Left renal pelvis (tissue), 4 donors: ENCODE measurements at places on chromosomes 11 and 22. TPM values are rescaled to one million over a fixed set of nuclear protein-coding genes. Genes with fewer than 3 reads are reported as not detected.

SMC1B gene
- polyA plus RNA-seq: 0.14 TPM

GRCh38 chr11:116777056-116777455 lies 4.3 kb upstream of the BUD13 start:
- DNase-seq: no peak

DNA sequence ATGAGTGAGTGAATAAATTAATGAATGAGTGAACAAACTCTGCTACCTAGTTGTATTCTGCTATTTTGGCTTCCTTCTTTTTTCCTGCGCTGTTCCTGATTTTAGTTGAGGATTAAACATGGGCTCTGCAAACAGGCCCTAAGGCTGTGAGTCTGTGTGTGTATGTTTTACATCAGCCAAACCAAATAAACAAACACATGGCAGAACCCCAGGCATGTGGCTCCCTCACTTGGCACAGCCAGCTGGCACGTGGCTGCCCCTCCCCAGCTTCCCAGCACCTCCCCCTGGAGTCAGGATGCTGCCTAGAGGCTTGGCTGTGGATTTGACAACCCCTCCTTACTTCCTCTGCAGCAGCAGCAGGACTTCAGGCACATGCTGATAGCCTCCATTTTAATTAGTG lies 593.2 kb downstream of the INSC start:
- DNase-seq: no peak

GRCh38 chr11:45057938-45058646 lies 88.3 kb upstream of the PRDM11 start:
- no peak for DNase-seq

GRCh38 chr11:7570938-7571521 lies 57.2 kb downstream of the PPFIBP2 start:
- DNase-seq: no peak

GRCh38 chr11:9990221-9990973 lies 303.6 kb downstream of the SBF2 start:
- no peak for DNase-seq

- no peak for DNase-seq
Measured at GRCh38 chr11:83299681-83300080, 13.5 kb upstream of the CCDC90B start.

- no peak for DNase-seq
Measured at GRCh38 chr22:27726686-27727449, 74.7 kb downstream of the MN1 start.

SCO2 gene
- 0.83 TPM for polyA plus RNA-seq

- no peak for DNase-seq
Measured at GRCh38 chr11:84719935-84720577, 907.1 kb downstream of the DLG2 start.

PRRG4 gene
- polyA plus RNA-seq: 0.45 TPM

ZNF215 gene
- polyA plus RNA-seq: 3.8 TPM

GRCh38 chr22:41380993-41381328 lies 781 bp upstream of the TEF start:
- DNase-seq: peak; percentile 59

GRCh38 chr11:4891996-4892640 lies 10.4 kb downstream of the OR51T1 start:
- no peak for DNase-seq

DNA sequence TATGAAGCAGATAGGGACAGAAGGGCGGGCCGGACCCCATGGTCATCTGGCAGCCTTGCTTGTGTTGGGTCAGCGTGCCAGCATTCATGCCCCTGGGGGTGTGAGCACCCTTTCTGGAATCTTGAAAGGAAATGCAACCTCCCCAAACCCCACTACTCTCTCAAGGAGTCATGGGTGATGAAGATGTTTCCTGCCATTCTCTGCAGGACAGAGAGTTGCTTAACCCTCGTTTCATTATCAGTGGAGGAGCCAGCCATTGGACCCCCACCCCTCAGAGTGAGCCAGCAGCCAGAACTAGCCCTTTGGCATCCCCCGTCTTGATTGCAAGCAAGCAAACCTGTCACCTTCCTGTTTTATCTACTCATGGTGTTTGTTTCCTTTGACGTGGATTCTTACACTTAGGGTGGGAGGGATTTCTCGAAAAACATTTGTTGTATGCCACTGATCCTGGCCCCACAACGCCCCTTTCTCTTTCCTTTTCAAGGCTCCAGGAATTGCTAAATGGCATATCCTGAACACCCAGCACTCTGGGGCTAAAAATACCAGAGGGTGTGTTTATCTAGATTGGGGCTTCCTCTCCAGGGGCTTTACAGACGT lies 258.3 kb downstream of the ETS1 start:
- no peak for DNase-seq

DNA sequence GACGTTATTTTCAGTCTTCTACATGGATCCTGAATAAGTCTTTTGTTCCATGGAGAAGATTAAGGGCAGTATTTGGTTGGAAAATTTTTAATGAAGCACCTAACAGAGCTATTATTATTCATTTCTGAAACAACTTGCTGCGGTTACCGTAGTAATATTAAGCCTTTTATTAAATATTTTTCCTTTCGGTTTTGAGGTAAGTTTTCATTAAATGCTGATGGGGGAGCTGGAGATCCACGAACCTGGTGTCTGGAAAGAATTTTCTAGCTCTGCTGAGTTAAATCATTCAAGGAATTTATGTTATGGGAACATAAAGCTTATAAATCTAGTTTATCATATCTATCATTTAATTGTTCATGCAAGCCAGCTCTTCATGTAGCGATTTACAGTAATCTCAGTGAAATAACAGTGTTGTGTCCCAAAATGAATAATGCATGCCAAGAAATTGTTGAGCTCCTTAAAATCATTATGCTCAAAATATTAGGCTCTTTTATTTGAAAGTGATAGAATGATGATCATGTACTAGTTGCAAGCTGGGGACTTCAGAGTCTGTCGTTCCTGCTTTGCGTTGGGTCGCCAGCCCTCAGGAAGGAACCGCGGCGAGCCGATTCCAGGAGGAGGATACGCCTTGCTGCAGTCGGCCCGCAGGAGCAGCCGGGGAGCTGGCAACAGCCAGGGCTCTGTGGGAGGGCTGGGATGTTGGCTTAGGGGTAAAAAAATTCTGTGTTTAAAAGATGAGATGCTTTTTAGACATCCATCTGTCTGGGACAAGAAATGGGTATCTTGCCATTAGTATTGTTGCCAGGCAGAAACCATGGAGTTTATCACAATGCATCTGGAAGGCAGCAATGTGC lies 83.1 kb downstream of the TBC1D22A start:
- no peak for DNase-seq

SCARF2 gene
- 25.6 TPM for polyA plus RNA-seq

DNA sequence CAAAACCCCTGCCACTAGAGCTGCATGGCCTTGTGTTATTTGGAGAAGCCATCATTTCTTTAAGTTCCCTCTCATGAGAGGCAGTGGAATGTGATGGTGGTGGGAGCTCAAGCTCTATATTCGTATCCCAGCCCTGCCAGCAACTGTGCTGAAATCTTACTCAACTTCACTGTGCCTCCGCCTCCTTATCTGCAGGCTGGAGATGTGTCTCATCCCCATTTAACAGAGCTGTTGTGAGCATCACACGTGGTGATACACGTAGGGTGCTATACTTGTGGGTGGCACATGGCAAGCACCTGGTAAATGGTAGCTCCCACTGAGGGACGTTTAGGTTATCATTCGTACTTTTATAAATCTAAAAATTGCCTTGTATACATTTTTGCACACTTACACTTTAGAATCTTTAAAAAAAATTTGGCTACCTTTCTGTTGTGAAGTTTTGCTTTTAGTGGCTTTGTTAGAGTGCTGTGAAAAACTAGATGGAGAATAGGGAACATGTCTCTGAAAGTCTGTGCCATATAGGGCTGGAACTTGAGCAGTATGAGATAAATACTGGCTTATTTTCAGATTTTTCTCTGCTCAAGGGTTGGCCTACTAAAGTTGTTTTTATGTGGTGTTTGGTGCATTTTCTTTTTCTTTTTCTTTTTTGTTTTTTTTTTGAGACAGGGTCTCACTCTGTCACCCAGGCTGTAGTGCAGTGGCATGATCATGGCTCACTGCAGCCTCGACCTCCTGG lies 23.2 kb downstream of the TNRC6B start:
- no peak for DNase-seq

- no peak for DNase-seq
Measured at GRCh38 chr11:117356126-117356890, 28.7 kb downstream of the CEP164 start.

- DNase-seq: peak; percentile 22
Measured at GRCh38 chr11:127454856-127455255, 454.3 kb upstream of the KIRREL3 start.

DNA sequence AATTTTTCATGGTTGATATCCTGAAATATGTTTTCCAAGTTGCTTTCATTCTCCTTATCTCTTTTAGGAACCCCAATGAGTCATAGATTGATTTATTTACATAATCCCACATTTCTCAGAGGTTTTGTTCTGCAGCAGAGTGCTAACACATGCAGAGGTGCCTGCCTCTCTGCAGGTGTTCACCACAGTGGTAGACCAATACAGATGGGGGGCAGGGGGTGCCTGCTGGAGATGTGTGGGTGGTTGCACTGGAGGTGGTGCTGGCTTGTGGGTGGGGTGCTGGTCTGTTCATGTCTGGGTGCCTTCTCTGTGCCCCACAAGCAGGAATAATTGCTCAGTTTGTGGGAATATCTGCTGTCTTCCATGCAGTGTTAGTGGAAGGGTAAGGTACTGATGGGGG lies 131.1 kb downstream of the JRKL start:
- no peak for DNase-seq

DNA sequence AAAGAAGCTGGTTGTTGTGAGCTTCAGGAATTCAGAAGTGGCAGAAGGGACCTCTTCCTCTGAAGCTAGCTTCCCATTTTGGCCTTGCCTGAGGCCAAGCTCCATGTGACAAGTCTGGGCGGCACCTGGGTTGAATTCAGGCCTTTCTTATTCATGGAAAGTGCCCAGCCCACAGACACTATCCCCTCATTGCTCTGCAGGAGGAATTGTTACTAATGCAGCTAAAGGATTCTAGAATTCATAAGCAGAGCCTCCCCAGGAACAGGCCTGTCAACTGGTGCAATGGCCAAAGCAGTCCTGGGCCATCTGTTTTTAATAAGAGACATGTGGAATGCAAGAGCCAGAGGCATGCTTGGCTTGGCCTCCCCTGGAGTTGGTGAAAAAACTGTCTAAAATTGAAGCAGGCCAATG lies 71.4 kb downstream of the SLC1A2 start:
- DNase-seq: no peak

GRCh38 chr11:67022961-67023956 lies at the start of gene SYT12:
Gene SYT12 (plus strand): TSS chr11:67023134. CDS start chr11:67030145, 7,011 bp downstream.
- DNase-seq: no peak

TRIM51 gene
- polyA plus RNA-seq: not detected

DNA sequence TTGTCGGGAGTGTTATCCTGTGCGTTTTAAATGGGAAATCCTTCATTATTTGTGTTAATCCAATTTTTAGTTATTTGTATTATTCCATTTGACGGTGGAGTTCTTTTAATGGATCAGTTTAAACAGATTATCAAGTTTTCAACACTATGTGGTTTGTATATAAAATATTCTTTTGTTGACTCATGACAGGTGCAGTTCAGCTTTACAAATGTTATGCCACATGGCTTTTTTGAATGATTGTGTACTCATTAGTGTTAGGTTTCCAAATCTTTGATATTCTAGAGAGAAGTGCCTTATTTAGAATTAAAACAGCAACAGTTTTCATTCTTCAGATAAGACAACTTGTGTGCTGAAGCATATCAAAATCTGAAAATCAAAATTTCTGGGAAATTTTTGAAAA lies 2.4 kb downstream of the JAM3 start:
- DNase-seq: no peak

GRCh38 chr11:863023-863909 lies 20.6 kb downstream of the TSPAN4 start:
- no peak for DNase-seq

AMPD3 gene
- polyA plus RNA-seq: 6.4 TPM

- no peak for DNase-seq
Measured at GRCh38 chr11:126948563-126948962, 52.0 kb downstream of the KIRREL3 start.

GRCh38 chr11:8758619-8759169 lies 76.1 kb downstream of the RPL27A start:
- no peak for DNase-seq

DNA sequence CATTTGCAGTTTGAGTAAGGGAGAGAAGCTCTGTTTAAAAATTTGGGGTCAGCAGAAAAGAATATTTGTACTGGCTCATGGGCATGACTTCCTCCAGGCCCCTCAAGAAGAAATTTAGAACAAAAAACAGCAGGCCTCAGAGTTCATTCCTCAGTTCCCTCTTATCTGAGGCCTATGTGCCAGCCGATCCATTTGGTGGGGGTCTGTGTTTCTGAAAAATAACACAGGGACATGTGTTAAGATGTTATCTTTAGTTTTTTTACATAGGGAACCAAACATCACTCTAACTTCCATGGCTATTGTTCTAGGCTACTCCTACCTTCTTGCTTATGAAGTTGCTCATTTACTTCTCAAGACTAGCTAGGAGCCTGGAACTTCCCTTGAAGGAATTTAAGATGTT lies 16.2 kb upstream of the HSD17B12 start:
- DNase-seq: no peak

GRCh38 chr11:59678118-59678812 lies 9.4 kb upstream of the PATL1 start:
- DNase-seq: no peak

PKP3 gene
- polyA plus RNA-seq: 9.1 TPM

DNA sequence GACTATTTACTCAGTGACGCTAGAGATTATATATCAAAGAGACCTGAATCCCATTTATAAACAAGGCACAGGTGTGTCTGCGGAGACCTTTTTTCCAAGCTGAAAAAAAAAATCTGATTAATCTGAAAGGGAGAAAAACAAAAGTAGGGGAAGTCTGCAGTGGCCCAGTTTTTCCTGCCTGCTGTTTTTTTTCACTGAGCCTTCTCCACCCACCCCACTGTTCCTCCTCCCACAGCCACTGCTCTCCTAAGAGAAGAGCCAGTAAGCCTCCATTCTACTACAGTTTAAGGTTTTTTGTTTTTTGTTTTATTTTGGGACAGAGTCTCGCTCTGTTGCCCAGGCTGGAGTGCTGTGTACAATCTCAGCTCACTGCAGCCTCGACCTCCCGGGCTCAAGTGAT lies 18.4 kb downstream of the ARFGAP2 start:
- no peak for DNase-seq

LRRC32 gene
- polyA plus RNA-seq: 68.3 TPM

DNA sequence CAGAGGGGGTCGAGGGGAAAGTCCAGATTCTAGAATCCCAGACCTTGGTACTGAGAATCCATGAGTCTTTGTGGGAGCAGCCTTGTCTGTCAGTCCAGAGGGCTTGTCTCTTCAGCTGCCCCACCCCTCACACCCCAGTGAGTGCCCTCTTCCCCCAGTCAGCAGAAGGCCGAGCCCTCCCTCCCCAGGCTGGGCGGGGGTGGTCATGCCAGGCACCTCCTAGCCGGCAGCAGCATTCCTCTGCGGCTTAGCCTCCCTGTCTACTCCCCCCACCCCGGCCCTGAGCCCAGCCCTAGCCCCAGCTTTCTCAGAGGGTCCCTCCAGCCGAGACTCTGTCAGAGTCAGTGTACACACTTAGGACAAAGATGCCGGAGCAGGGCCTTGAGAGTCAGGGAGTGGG lies 4.6 kb downstream of the SOX10 start:
- DNase-seq: no peak

GRCh38 chr11:45270946-45271716 lies 15.0 kb downstream of the SYT13 start:
- no peak for DNase-seq
